ENCODE measurements at places on chromosomes 12 and 14.
A peak's percentile ranks its signal among the peaks of the same experiment; 100 is the strongest.

DNA sequence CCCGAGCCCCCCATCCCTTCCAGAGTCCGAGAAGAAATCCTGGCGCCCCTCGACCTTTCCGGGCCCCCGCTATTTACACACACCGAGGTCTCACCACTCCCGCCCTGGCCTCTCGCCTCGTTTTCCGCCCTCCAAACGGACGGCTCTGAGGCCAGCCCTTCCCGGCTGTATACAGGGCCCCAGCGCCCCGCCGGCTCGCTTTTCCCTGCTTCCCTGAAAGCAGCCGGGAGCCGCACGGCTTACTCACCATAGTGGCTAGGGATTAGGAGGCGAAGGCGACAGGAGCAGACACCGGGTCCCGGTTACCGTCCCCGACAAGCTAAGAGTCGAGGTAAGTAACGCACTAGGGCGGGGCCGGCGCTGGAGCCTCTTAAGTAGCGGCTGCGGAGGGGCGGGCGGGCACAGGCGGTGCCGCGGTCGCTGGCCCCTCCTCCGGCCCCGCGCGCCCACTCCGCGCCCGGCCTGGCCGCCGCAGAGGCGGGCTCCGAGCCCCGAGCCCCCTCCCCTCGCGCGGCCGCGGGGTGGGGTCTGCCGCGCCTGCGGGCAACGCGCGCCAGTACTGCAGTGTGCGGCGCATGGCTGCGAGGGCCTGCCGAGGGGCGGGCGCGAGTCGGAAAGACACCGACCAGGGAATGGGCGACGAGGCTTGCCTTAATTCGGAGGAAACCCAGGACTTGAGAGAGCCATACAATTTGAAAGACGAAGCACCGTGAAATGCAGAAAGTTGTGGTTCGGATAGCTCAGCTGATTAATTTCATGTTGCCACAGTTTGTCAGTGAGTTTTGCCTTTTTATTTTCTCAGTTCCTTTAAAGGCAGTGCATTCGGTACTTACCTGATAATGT lies at the start of gene TUBA1B:
Gene TUBA1B (minus strand): TSS at position 345 of the 843 bp plus-strand sequence. CDS start 95 bp downstream, at position 250.
- peak; percentile 94 for DNase-seq

- no peak for DNase-seq
Measured at GRCh38 chr14:74888164-74889158, 6.7 kb downstream of the DLST start.

- no peak for DNase-seq
Measured at GRCh38 chr14:65258391-65258790, 154.1 kb upstream of the FUT8 start.

DNA sequence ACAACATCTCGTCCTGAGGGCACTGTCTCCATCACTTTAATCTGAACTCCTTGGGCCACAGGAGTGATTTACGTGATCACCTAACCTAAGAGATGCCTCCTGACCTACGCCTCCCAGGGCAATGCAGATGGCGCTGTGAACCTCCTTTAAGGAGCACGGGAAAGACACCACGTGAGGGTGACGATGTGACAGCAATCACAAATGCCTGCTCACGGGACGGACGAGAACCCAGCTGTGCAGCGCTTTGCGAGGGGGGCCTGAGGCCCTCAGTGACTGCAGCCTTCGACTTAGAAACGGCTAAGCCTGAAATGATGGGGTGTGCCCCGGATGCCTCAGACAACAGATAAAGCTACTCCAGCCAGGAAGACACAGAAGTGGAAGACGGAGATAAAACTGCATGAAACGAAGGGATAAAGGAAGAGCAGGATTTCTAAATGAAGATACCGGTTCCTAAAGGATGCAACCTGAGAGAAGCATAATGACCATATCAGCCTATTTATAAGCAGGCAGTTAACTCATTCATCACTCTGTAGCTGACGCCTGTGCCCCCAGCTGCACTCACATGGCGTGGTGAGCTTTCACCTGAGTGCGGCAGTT lies 13.9 kb upstream of the GOLGA3 start:
- DNase-seq: no peak

DNA sequence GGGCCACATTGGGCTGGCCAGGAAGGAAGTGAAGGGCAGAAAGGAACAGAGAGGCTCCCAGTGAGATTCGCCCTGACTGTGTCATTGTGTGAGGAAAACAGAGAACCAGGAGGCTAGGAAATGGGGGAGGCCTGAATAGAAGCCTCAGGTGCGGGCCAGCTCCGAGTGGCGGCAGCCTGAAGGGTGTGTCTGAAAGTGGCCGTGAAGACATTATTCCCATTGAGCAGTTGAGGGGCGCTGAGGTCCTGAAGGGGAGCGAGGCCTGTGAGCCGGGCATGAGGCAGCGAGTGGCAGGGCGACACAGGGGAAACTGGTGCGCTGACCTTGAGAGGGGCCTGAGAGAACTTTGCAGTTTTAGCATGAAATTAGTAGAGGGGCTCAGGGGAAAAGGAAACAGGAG lies 6.9 kb downstream of the CLBA1 start:
- no peak for DNase-seq

All from putamen (tissue), 1 donor.